ENCODE measurements at places on chromosomes 12 and 14.

- no peak for DNase-seq
Measured at GRCh38 chr12:123614531-123614930, 12.6 kb downstream of the DDX55 start.

DNA sequence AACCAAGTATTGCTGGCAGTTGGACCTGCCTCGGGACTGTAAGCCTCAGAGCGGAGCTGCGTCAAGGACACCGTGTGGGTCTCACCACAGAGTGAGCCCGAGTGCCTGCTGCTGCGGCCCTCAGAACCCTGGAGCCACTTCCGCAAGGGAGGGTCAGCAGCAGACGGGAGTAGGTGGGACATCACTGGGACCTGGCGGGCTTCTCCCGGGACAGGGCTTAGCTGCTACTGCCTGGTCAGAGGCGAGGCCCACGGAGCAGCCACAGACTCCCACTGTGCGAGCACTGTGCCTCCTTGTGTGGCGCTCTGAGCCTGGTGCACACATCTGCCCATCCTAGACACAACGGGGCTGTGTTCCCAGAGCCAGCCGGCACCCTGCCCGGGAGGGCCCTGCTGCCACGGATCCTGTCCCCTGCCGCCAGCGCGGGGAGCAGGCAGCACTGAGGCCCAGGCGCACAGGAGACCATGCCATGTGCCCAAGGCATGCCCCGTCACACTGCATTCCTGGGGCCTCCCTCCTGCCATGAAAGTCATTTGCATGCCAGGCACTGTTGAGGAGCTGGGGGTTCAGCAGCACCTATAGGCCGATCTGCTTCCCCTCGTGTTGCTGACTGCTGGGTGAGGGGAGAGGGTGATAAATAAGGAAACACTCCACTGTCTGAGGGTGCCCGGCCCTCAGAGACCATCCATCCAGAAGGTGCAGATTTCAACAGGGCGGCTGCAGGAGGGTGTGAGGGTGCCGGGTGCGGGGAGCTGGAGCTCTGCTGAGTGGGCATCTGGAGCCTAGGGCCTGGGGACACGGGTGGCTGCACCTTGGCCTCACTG, 10.0 kb downstream of the HIP1R start:
- no peak for DNase-seq

- DNase-seq, result peak; percentile 90
Measured at GRCh38 chr12:38053655-38054464, 262.7 kb upstream of the ALG10B start.

- DNase-seq, result no peak
Measured at GRCh38 chr12:111440631-111441030, 34.9 kb downstream of the SH2B3 start.

DNA sequence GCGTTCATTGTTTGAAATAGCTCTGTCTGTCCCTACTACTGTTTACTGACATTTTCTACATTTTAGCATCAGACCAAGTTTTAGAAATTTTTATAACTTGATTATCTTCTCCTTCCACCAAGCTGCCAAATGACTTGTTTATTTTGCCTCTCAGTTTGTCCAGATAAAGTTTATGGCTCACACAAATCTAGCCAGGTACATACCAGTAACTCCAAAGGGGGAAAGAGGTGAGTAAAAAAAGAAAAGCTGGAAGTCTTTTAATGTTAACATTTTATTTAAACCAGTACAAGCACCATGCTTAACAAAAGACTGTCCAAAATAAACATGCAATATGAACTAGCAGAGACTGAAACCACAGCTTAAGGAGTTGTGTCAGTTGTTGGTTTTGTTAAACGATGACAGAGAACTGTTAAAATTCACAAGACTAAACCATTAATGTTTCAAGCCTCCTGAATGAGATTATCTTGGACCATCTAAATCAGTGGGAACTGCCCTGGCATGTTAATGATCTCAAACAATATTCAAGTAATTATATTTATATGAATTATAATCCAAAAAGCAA, 14.5 kb downstream of the GMFB start:
- DNase-seq, result no peak

- DNase-seq, result no peak
Measured at GRCh38 chr14:95318399-95319311, 1.1 kb downstream of the CLMN start.

DNA sequence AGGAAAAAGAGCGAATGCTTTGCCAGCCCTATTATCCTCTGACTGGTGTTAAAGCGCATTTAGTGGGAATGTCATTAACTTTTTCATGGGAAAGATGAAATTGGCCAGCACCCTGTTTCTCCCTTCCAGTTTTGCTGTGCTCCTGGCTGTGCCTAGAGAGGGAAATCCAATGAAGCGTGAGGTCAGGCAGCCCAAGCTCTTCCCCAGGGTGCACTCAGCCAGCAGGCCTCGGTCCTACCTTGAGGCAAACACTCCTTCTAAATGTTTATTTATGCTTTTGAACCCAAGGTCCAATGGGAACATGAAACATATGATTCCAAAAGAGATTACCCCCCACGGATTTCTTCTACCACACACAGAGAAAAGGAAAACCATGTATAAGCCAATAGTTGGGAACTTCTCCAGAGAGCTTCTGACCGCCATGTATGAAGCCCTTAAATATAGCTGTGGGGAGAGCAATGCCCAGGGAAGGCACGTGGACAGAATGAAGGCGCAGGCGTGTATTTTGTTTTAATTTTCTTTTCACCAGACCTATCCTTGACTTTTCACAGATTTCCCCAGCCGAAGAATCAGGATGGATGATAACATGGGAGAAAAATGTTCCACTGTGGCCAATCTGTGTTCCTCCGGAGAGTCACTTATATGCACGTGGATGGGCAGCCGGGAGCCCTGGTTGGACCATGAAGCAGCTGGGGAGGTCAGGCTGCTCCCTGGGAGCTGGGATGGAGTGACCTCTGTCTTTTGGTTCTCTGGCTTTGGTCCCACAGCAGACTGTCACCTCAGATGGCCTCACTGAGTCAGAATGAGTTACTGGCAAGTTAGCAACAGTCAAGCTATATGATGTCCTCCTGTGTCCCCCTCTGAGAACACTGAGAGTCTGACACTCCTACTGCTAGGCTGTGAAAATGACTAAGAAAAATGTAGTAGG, 37.3 kb downstream of the GPR135 start:
- no peak for DNase-seq

DNA sequence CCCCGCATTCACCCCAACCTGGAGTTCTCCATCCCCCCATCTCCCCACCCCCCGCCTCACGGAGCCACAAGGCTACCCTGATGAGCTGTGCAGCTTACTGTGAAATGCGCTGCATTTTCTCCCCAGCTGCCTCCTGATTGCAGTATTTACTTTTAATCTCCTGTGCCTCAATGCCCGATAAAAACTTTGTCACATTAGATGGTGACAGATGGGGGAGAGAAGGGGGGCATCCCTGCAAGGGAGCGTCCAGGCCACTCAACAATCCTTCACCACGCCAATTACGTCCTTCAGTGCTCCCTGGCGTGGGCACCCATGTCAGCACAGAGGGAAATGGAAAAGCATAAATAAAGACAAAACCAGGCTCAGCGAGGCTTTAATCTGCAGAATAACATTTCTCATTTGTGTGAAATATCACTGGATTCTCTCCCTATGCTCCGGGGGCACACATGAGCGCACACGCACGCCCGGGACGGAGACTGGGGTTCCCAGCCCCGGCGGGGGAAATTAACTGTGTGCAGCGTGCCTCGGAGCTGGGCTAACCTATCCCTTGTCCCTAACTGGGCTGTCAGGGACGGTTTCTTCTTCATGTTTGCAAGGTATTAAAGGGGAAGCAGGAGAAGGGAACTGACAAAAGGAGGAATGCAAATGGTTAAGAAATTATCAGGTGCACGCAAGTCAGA, 186.7 kb upstream of the VASH1 start:
- no peak for DNase-seq

GRCh38 chr14:96204151-96205058, at the start of gene BDKRB2:
TSS of gene BDKRB2 (plus strand) at chr14:96204839. CDS start at chr14:96237108, 32,269 bp downstream.
- peak; percentile 86 for DNase-seq

GRCh38 chr12:77070800-77071449, 5.6 kb upstream of the E2F7 start:
- DNase-seq, result no peak

DNA sequence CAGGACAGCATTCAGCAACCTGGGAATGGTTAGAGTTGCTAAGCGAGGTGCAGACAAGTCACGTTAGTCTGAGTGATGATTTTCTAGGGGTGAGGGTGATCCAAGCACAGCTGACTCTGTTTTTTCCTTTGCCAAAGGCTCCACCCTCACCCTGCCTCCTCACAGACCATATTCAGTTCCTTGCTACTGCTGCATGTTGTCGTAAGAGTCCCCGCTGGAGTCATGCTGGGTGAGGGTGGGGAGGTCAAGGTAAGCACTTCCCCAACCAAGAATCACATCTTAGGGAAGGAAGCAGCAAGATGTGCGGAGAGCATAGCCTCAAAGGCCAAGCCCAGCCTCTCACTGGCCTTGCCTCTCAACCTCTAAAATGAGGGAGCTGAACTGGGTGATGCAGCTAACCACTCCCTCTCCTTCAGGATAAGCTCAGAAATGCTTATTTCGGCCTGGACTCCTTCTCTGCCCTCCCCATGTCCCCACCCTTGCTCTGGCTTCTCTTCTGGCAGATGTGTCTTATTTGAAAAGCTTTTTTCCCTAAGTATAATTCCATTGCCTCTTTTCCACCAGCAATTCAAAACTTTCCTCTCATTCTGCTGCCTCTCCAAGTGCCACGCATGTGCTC, 66.9 kb upstream of the ACTN1 start:
- DNase-seq, result no peak

DNA sequence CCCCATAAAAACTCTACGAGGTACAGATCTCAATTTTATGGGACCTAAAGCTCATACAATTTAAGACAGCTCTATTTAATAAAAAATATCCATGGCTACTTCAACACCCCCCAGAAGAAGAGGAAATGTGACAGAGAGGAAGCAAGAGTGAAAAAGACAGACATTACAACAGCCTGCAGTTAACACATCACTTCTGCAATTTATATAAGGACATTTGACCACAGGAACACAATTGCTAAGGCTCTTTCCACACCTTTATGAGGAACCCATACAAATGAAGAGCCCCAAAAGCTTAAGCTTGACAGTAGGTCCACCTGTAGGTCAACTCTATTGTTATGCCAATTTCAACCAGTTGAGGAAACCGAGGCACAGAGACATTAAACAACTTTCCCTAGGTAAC, 5.6 kb downstream of the OR10P1 start:
- no peak for DNase-seq

DNA sequence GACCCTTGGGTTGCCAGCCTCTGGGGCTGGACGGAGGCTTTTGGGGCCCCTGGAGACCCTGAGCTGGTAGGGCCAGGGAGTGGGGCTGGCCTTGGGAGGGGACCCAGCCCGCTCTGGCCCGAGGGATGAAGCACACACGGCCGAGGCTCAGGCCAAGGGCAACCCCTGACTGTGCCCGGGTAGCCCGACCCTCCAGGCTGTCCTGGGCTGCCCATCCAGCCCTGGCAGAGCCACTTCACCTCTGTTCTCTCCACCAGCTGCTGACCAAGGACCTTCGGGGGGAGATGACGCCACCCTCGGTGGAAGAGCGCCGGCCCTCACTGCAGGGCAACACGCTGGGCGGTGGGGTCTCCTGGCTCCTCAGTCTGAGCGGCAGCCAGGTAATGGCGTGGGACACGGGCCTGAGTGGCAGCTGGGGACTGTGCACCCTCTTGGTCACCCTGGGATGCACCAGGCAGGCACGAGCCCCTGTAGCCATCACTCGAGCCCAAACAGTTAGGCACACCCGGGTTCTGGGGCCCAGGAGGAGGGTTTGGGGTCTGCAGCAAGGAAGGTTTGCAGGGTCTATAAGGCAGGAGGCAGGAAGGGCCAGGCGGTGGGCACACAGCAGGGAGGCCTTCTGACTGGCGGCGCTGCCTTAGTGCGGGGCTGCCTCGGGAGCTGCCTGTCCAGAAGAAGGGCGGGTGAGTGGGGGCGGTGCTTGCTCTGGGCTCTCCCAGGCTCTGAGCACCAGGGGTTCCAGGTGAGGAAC, 19.7 kb downstream of the ASPG start:
- no peak for DNase-seq

DNA sequence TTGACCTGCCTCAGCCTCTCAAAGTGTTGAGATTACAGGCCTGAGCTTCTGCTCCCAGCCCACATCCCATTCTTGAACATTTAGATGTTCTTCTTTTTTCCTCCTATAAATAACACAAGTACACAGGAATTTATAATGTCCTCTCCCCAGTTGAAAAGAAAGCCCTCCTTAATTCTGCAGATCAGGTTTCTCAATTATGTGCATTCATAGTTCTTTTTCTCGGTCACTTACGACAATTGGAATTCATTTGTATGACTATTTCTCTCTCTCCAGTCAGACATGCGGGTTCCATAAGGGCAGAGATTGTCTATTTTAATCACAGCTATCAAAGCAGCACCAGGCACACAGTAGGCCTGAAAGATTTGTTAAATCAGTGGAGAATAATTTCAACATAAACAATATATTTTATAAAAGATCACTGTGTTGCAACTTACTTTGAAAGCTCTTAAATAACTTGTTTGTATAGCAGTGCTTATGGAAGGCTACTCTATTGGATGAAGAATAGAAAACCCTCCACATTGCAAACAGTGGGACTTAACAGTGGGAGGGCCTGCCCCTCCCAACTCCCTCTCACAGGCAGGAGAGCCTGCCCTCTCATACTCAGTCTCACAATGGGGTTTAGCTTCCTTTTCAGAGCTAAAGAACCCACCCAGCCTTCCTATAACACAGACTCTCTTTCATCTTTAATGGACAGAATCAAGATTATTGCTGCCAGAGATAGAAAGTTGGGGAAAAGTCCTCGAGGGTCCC, 84.1 kb upstream of the TRAF3 start:
- no peak for DNase-seq

GRCh38 chr12:54000116-54001114, at the start of gene HOXC9:
TSS of gene HOXC9 (plus strand) at chr12:54000161. CDS start at chr12:54000189, 28 bp downstream.
- no peak for DNase-seq

GRCh38 chr14:85071447-85071846, 458.5 kb upstream of the FLRT2 start:
- DNase-seq, result no peak

DNA sequence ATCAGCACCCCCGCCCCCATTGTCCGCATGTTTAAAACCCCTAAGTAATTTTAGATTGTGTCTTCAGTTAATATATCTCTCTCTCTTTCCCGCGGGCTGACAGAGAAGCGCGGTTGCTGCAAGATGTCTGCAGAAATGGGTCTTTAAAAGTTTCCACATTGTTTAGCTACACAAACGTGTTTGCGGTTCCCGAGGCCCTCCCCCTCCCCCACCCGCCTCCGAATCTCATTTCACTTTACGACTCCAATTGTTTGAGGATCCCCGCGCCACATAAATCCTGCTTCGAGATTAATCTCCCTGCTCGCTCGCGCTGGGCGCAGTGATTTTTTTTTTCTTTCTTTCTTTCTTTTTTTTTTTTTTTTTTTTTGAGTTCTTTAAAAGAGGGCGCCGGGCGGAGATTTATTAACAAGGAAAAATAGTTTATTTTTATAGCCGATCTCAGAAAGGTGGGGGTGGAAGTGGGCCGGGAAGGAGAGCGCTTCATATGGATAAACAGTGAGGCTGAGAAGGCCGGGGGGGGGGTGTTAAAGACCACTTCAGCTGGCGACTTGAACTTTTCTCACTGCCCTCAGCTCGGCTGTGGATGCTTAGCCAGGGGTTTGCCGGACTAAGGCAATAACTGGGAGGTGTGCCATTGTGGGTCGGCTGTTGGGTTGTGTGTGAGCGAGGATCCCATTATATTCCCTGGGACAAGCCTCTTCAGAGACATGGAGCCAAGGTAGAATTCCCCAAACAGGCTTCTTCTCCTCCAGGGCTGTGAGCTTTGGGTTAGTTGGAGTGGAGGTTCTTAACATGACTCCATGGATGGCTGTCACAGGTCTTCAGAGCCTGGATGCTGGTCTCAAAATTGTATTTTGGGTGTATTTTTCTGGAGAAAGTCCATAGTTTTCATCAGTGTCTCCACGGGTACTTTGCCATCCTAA, 39.7 kb upstream of the TBX5 start:
- DNase-seq, result no peak
